CD4-positive, alpha-beta T cell treated with Interleukin-17A for 1 hour (primary cell): ENCODE measurements at places on chromosomes 16 and 17.

GRCh38 chr17:4163951-4164350 lies 21.0 kb downstream of the CYB5D2 start:
- DNase-seq: no peak

DNA sequence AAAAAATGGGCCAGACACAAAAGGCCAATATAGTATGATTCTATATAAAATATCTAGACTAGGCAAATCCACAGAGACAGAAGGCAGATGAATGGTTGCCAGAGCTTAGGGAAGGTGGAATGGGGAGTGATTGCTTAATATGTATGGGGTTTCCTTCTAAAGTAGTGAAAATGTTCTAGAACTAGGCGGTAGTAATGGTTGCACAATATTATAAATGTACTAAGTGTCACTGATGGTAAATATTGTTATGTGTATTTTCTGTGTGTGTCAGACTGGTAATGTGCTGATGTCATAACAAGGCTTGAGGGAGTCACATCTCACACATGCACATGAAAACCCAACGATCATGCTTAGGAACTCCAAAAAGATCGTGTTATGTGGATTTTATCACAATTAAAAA lies 106.9 kb upstream of the SIAH1 start:
- DNase-seq: no peak

DNA sequence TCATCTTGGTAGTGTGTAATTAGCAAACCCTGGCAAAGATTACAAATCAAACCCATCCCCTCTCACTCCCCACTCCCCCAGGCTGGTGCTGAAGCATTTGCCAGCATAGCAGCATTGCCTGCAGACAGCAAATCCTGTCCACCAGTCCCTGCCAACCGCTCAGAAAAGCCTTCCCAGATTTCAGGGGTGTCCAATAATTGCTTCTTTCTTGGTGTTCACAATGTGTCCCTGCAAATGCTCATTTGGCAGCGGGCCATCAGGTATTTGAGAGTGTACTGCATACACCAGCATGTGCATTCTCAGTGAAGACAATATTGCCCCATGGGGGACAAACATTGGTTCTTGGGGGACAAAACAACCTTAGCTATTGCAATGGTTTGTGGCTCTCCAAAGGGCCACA lies 28.2 kb downstream of the ORC6 start:
- no peak for DNase-seq

GRCh38 chr16:75801307-75801706 lies 75.0 kb upstream of the CPHXL start:
- DNase-seq: no peak

GRCh38 chr17:50518384-50519023 lies 10.3 kb downstream of the MYCBPAP start:
- no peak for DNase-seq

DNA sequence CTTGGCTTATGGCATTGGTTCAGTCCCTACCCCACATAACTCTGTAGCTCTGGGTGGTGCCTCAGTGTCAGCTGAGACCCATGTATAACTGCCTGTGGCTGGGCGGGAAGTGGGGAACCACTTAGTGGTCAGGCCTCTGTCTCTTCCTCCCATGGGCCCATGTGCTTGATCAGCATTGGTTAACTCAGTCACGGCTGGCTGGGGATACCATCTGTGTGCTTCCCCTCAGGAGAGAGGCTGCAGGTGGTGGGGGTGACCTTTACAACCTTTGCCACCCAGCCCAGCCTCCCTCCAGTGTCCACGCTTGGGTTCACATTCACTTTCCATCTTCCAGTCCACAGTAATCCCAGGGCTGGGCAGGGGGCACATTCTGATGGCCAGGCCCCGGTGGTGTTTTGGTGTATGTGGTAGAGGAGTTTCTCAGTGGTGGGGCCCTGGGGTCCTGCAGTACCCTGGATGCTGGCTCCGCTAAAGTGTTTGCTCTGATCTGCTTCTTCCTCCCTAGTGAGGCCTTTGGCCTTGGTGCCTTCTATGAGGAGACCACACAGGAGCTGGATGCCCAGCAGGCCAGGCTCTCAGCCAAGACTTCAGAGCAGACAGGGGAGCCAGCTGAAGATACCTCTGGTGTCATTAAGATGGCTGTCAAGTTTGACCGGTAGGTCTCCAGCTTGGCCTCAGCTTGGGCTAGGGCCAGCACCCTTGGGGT lies 10.2 kb upstream of the NFATC3 start:
- DNase-seq: peak; percentile 81

DNA sequence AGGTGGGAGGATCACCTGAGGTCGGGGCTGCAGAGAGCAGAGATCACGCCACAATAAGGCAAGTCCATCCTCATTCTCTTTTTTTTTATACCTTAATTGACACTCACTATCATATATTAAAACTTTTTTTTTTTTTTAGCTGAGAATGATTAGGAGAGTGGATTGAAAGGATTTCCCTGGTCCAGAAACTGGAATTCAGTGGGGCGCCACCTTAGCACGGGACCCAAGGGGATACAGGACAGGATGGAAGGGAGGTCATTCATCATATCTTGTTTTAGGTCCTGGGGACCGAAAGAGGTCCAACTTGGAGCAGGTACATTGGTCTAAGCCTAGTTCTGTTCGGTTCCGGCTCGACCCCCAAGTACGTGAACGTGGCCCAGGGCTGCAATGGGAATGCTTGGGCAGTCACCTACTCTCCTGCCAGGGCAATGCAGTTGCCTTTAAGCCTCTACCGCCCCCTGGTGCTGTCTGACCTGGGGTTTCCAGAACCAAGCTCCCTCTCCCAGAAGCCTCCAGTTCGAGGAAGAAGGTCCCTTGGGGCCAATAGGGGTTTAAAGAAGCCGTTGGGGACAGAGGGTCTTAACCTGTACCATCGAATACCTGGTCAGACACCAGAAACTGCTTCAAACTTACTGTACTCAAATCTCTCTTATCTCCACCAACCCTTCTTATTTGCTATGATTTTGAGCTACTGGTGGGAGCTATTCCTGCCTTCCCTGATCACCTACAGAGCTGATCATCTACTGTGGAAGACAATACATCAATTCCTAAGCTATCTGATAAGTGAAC lies 19.9 kb upstream of the GPATCH8 start:
- peak; percentile 40 for DNase-seq

- DNase-seq: no peak
These were observed 8.0 kb upstream of the DOC2B start for GRCh38 chr17:189444-189843.

- DNase-seq: no peak
These were observed 66.5 kb downstream of the TTC19 start for GRCh38 chr17:16066125-16066524.

- DNase-seq: no peak
These were observed 346.9 kb upstream of the PSMD7 start for GRCh38 chr16:73949574-73950320.

GRCh38 chr16:49275050-49275730 lies 6.4 kb downstream of the CBLN1 start:
- DNase-seq: no peak

GRCh38 chr16:73404001-73404400 lies 356.1 kb upstream of the ZFHX3 start:
- no peak for DNase-seq

DNA sequence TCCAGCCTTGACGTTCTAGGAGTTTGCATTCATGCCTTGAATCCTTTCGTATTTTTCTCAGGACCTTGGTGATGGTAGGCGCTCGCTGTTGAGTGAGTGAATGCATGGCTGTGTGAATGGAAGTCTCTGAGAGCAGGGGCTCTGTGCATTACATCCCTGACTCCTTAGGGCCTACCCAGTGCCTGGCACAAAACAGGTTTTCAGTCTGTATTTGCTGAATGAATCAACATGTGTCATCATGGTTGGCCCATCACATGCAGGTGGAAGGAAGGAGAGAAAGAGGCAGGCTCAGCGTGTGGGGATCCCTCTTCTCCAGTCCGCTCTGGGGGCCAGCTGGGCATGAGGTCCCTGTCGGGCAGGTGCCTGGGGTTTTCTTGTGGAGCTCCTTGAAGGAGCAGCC lies 8.7 kb downstream of the RAP1GAP2 start:
- no peak for DNase-seq

- DNase-seq: peak; percentile 26
These were observed 1.1 kb upstream of the USP32 start for GRCh38 chr17:60392845-60393702.

GRCh38 chr16:24992696-24993095 lies 22.5 kb downstream of the ARHGAP17 start:
- no peak for DNase-seq

DNA sequence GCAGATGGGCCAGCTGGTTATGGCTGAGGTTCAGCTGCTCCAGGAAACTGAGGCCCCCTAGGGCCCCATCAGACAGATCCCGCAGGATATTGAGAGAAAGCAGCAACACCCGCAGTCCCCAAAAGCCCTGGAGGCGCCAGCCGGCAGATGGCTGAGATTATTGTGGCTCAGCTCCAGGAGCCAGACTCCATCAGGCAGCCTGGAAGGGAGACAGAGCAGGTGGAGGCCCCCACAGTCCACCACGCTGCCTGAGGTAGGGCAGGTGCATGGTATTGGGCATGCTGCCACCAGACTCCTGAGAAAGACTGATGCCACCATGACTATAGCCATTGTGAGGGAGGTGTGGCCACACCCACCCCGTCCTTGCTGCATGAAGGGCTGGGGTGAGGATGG lies 9.5 kb upstream of the TMEM101 start:
- no peak for DNase-seq

- no peak for DNase-seq
These were observed 59.2 kb downstream of the PGS1 start for GRCh38 chr17:78437508-78438169.

DNA sequence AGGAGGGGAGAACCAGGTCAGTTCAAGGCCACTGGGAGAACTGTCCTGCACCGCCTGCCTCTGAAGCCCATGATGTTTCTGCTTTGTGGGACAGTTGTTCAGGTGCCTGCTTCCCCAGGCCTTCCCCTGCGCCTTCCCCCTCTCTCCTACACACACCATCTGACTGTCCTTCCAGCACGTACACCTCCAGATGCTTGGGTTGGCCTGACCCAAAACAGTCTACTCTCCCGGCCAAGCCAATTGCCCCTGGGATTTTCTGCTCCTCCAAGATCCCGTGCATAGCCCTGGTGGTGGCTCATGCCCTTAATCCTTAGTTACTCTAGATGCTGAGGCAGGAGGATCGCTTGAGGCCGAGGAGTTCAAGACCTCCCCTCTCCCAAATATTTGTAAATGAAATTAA lies 684 bp upstream of the RSAD1 start:
- DNase-seq: no peak

DNA sequence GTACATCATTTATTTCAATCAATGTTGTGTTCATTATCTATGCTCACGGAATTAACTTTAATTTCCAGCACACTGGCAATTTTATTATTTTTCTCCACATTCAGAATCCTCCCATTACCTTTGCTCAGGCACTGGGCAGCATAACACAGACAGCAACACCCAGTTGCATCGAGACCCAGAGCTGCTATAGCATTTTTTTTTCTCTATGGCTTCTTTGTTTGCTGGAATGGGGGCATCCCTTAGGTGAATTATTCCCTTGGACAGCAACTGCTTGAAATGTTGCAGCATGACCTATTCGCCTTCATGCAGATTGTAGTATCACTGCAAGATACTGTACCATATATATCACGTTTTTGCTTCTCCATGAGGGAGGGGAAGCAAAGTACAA lies 88.8 kb downstream of the CHD9NB start:
- DNase-seq: no peak

DNA sequence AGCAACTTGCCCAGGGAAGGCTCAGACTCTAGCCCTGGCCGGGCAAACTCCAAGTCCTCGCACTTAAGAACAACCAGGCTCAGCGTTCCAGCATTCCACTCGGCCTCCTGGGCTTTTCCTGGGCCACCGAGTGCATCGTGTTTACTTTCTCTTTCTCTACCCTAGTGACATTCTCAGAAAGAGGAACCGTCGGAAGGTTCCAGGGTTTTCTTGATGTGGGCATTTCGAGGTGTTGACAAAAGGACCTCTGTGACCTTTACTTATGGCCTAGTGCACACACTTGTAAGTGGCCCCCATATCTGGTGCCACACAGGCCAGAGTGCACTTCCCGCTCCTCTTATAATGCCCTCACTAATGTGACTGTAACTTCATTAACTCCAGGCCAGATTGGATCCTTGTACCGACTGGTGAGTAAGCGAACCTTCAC lies 3.1 kb upstream of the BANP start:
- DNase-seq: no peak

DNA sequence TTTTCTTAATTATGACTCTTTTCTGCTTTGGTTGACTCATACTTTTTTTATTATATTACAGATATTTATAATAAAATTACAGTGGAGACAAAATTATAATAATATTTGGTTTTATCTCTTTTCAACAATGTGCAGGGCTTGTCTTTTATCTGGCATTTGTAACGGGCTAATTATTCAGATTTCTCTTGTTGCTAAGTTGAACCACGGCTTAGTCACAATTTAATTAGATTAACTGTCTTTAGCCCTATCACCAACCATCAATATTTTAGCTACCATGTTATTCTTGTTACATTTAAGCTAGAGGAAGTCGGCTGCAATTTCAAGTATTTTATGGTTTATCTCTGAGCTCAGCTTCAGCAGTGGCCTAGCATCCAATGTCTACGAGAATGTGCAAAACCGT lies 798.9 kb upstream of the CA10 start:
- no peak for DNase-seq

GRCh38 chr16:81275795-81276194 lies 37.3 kb downstream of the BCO1 start:
- no peak for DNase-seq

GRCh38 chr17:64216000-64216337 lies 47.1 kb downstream of the TEX2 start:
- no peak for DNase-seq

GRCh38 chr17:82863941-82864712 lies 24.3 kb upstream of the ZNF750 start:
- DNase-seq: peak; percentile 91

DNA sequence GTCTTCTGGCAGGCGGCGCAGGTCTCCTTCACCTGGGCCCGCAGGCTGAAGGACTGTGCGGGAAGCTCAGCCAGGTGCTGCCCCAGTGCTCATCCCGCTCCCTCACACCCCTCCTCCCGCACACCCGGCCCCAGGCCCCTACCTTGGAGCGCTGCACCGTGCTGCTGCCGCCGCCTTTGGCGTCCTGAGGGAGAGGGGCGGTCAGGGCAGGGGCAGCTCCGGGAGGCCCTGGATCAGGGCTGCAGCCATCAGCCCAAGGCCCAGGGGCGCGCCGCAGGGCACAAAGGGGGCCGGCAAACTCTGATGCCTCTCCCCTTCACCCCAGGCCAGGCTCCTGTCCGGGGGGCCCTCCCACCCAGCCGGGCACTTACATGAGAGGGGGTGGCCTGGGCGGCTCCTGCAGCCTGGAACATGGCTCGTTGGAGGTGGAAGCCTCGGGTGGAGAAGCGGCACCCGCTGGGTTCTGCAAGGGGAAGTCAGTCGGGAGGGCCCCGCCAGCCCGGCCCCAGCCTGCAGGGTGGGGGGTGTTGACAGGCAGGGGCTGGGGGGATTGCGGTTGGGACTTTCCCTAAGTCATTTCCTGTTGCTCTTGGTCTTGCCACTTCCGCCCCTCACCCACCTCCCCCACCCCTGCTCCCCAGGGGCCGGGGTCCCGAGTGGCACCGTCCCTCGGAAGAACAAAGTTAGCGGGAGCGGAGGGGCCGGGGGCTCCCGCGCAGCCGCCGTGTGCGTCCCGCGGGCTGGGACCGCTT lies 863 bp downstream of the LIMD2 start:
- peak; percentile 94 for DNase-seq

- no peak for DNase-seq
These were observed 278.6 kb downstream of the CBLN1 start for GRCh38 chr16:49003022-49003421.

- DNase-seq: no peak
These were observed 50.8 kb upstream of the ZCCHC14 start for GRCh38 chr16:87543436-87544191.

- peak; percentile 35 for DNase-seq
These were observed 3.6 kb downstream of the C17orf58 start for GRCh38 chr17:67992548-67993152.
